ENCODE measurements at places on chromosomes 7 and 10.
A peak's percentile ranks its signal among the peaks of the same experiment; 100 is the strongest.

DNA sequence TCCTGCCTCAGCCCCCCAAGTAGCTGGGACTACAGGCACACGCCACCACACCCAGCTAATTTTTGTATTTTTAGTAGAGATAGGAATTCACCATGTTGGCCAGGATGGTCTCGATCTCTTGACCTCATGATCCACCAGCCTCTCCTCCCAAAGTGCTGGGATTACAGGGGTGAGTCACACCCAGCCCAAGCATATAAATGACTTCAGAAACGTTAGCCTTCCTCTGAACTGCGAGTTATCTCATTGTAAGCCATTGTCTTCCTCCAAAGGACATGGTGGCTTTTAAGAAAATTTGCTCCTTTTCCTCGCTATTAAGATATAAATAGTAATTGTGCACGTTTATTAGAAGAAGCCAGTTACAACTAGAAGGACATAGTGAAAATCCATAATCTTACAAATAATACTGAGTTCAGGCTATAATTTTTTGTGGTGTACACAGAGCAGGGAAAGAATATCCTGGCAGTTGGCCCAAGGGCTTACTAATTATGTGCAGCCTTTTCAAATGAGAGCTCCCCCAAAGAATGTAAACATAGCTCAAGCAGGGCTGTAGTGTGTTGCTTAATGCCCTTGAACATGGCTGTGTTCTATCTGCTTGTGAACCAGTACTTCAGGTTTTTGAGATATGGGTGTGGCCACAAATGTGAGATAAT is 495.8 kb downstream of the PARD3 start:
- DNase-seq: no peak

DNA sequence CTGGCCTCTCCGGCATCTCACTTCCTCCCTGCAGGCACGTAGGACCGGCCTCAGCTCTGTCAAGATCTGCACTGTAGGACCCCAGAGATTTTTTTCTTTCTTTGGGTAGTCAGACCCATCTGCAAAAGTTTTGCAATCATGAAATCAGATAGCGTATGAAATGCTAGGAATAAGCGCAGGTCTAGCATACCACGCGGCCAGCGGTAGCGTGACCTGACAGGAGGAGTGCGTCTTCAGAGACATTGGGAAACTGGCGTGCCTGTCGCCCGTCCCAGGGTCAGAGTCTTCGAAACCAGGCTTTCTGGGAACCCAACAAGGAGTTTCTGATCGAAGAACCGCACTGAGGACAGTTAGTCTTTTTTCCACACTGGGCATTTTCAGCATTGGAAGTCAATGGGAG is 100.9 kb upstream of the SH2B2 start:
- no peak for DNase-seq

- no peak for DNase-seq
These were observed 169.8 kb downstream of the UBE2H start for GRCh38 chr7:129782818-129783583.

DNA sequence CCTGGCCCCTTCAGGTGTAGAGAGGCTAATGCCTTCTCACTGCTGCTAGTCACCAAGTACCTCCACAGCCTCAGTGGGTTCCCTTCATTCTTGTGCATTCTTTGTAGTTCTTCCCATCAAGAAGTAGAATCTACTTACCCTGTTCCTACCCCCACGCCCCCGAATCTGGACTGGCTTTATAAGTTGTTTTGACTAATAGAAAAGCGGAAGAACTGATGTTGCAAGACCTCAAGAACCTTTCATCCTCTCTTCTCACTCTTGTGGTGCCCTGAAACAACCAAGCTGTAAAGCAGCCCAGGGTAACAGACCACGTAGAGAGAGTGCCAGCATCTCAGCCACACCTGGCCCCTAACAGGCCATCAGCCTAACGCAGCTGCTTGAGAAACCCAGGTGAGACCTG is 23.2 kb upstream of the LAMB1 start:
- DNase-seq: no peak

- DNase-seq: no peak
These were observed 23.8 kb upstream of the AHR start for GRCh38 chr7:17274551-17275245.

DNA sequence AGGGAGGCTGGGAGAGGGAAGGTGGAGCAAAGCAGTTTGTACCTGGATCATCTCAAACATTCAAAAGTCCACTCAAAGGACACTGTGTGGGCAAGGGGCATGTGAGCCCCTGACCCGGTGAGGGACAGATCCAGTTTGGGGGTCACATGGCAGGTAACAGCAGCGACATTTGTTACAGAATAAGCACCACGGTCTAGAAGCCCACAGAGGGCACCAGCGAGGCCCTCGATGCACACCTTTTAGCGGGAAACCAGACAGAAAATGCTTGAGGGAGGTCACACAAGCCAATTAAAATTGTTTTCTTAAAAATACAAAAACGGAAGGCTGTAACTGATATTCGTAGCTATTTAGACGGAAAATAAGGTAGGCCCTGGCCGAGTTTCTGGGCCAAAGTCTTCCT is 144.4 kb downstream of the ZMYND11 start:
- no peak for DNase-seq

DNA sequence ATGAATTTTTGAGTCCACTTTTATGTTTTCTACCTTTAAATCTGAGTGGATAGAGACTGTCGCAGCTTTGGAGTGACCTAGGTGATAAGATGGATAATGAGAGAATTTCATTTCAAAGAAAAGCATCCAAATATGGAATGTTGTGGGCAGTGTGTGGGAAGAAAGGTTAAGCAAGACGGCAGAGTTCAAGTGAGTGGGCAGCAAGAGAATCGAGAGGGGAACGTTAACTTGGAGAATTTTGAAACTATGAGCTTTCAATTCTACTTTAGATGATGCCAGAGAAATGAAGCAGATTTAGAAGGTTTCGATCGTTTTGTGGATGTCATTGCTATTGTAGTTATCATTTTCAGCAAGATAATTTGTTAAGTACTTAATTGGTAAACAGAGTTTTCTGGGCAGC is 73.0 kb downstream of the XRCC2 start:
- DNase-seq: no peak

GRCh38 chr10:2989292-2989947 is 77.9 kb upstream of the PFKP start:
- DNase-seq: no peak

GRCh38 chr10:111784946-111785465 is 398.6 kb downstream of the GPAM start:
- DNase-seq: no peak

GRCh38 chr10:112467541-112468075 is 20.6 kb downstream of the VTI1A start:
- DNase-seq: no peak

DNA sequence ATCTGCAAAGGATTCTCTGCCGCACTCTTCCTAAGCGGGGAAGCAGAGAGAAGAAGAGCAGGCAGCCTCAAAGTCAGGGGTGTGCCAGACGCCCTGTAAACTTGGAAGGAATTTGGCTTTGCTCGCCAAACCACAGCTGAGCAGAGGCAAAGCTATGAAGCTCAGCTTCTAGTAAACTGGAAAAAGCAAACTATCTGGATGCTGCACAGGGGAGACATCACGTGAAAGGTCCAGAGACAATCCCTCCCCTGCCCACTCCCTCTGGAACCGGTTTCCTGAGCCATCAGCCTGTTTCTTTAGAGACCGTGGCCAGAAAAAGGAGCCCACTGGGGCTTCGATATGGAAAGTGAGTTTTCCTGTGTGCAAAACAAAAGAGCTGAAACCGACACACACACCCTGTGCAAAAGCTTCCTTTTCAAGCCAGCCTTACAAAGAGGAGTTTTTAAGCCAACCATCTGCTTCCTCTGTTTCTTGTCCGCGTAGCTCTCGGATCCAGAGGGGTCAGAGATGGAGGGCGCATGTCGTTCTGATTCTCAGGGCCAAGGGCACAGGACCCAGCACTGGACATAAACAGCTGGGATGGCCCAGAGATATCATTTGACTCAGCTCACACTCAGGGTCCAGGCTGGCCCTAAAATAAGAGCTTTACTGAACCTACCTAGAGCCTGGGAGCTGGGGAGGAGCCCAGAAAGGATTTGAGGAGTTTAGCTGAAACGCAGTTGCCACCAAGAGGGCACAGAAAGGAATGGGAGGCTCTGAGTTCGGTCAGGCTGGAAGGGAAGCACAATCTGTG is 58.2 kb upstream of the DNAAF5 start:
- no peak for DNase-seq

GRCh38 chr10:31751051-31751737 is 177.4 kb downstream of the ARHGAP12 start:
- DNase-seq: no peak

- DNase-seq: no peak
These were observed 32.5 kb upstream of the EIF4H start for GRCh38 chr7:74141705-74142104.

- no peak for DNase-seq
These were observed 55.9 kb upstream of the AHR start for GRCh38 chr7:17242504-17242903.

DNA sequence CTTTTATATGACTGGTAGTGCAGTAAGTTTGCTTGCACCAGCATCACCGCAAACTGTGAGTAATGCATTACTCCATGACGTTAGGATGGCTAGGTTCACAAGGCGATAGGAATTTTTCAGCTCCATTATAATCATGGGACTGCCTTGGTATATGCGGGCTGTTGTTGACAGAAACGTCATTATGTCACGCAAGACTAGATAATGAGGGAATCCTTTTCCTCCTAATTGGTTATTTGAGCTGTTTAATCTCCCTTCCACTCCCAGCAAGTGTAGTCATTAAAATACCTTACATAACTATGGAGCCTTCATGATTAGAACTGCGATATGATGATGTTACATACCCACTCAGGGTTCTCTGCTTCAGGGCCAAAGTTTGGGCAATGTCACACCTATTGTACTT is 17.3 kb downstream of the KLLN start:
- no peak for DNase-seq

- DNase-seq: no peak
These were observed 58.8 kb downstream of the PARP12 start for GRCh38 chr7:140003913-140004382.

DNA sequence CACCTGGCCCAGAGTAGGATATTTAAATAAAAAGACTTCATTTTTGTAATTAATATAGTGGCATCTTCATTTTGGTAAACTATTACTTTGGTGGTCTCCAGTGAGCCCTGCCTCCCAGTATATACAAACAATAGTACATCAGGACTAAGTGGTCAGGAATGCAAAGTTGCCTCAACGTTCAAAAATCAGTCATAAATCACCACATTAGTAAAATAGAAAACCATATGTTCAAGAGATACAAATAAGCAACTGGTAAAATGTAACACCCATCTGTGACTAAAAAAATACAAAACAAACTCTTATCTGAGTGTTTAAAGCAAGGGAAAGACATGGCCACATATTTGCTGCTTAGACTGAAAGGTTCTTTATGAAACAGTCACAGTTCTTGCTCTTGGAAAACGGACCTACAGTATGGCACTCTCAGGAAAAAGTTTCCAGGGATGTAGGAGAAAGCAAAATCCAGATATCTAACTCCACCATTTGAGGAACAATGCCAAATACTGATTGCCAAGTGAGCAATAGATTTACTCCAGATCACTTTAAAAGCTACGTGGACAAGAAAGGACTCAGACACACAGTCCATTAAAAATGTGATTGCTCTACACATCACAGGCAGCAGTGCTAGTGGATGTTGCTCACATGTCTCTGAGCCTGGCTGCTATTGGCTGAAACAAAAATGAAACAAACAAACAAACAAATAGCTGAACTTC is 15.1 kb upstream of the RHOBTB1 start:
- DNase-seq: no peak

GRCh38 chr7:115066050-115066449 is 144.2 kb downstream of the MDFIC start:
- no peak for DNase-seq

GRCh38 chr10:12539350-12540164 is 190.2 kb downstream of the CAMK1D start:
- no peak for DNase-seq

GRCh38 chr7:155188821-155189581 is 108.7 kb upstream of the INSIG1 start:
- DNase-seq: no peak

DNA sequence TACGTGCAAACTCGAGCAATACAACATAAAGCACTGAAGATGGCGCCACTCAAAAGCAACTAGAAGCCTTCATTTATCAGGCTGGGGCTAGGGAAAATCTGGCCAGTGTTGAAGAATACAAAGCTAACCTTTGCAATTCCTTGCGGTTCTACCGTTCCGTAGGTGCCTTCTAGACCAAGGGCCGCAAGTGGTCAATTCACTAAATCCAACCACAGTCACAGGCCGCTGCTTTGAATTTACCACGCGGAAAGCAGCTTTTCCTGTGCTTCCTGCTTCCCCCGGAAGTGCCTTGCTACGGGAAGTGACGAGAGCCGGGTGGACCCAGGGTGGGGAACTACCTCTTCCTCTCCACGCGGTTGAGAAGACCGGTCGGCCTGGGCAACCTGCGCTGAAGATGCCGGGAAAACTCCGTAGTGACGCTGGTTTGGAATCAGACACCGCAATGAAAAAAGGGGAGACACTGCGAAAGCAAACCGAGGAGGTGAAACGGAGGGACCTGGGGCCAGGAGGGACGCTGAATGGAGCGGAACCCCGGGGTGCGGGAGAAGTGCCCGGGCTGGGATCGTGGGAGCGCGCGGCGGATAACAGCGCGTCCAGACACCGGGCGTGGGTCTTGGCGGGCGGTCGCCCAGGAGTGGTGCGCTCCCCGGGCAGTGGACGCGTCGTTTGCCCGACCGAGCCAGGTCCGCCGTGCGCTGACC is at the start of gene DDX21:
Gene DDX21, plus strand, starts transcription at position 339 of the 701 bp plus-strand sequence. Its CDS starts 56 bp downstream, at position 395.
- DNase-seq: peak; percentile 90

- DNase-seq: no peak
These were observed 258.6 kb downstream of the GLRX3 start for GRCh38 chr10:130394832-130395231.

GRCh38 chr10:28331841-28332240 is 29.0 kb upstream of the MPP7 start:
- no peak for DNase-seq

DNA sequence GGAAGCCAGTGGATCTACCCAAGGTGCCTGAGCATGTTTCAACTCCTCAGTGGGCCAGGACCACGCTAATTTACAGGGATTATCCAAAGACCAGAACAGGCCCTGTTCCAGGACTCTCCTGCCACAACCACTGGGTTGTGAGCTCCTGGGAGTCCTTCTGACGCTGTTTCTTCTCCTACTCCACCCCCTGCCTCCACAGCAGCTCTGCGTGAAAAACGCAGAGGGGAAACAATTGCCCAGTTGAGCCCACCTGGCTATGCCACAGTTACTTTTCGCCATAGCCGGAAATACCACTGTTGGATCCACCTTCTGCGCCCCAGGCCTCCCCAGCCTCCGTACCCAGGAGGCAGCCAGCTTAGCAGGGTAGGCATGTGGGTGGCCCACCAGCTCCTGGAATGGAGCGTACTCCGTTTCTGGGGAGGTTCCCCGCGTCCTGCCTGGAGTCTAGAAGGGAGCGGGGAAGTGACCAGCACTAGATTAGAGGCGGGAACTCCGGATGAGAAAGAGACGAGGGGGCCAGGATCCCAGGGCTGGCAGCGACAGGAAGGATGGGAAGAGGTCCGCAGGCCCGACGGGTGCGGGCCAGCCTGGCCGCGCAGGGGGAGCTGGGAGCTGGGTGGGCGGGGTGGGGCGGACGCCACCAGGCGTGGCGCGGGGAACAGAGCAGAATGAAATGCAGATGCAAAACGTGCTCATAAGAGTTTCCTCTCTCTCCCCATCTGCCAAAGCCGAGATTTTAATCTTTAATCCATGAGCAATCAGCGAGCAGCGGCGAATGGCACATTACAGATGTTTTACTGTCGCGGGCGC is 32.1 kb upstream of the PAX2 start:
- no peak for DNase-seq

- DNase-seq: no peak
These were observed 480.1 kb downstream of the INHBA start for GRCh38 chr7:41222746-41223145.
